Subcutaneous preadipocyte (primary cell): ENCODE measurements at places on chromosomes 2 and 18. TPM values are rescaled to one million over a fixed set of nuclear protein-coding genes. Genes with fewer than 3 reads are reported as not detected.

The SIX2 gene
- total RNA-seq = 11.4 and 11.7 TPM in 2 replicates

The MEIS1 gene
- total RNA-seq = 15.8 and 17.6 TPM in 2 replicates

The SERPINB12 gene
- total RNA-seq = not detected in 2 replicates

The KIF1A gene
- not detected in 2 replicates for total RNA-seq

The PKDCC gene
- 26.4 and 26.5 TPM in 2 replicates for total RNA-seq

The TMEM17 gene
- 1.1 and 1.2 TPM in 2 replicates for total RNA-seq

The MRO gene
- 0.37 and 0.39 TPM in 2 replicates for total RNA-seq

The PSMA8 gene
- not detected in 2 replicates for total RNA-seq

The COL4A4 gene
- under 0.01 TPM in 2 replicates for total RNA-seq

The ASPRV1 gene
- 0.20 and 0.37 TPM in 2 replicates for total RNA-seq

The NYAP2 gene
- not detected in 2 replicates for total RNA-seq

The UGT1A3 gene
- not detected in 2 replicates for total RNA-seq

The LAMA3 gene
- total RNA-seq = 3.9 and 6.6 TPM in 2 replicates

The COL3A1 gene
- 1,186 and 1,584 TPM in 2 replicates for total RNA-seq

The HRH4 gene
- total RNA-seq = under 0.01 TPM in 1 of 2 replicates, not detected in the other

The NT5C1B gene
- total RNA-seq = not detected in 2 replicates

The STRADB gene
- 35.3 and 49.5 TPM in 2 replicates for total RNA-seq

The HAT1 gene
- 35.6 and 42.2 TPM in 2 replicates for total RNA-seq

The MSTN gene
- under 0.01 TPM in 1 of 2 replicates, not detected in the other for total RNA-seq

The GIGYF2 gene
- 45.6 and 59.8 TPM in 2 replicates for total RNA-seq

The SMYD5 gene
- total RNA-seq = 21.7 and 25.6 TPM in 2 replicates

The ESCO1 gene
- total RNA-seq = 10.3 and 11.1 TPM in 2 replicates

The CFAP210 gene
- not detected in 2 replicates for total RNA-seq

The RBBP8 gene
- total RNA-seq = 31.2 and 40.5 TPM in 2 replicates

The CRYGC gene
- not detected in 2 replicates for total RNA-seq

The UBXN2A gene
- 4.8 and 9.6 TPM in 2 replicates for total RNA-seq

The UGT1A4 gene
- total RNA-seq = not detected in 2 replicates

The EIPR1 gene
- total RNA-seq = 34.2 and 34.5 TPM in 2 replicates

The R3HDM1 gene
- 10.7 and 16.2 TPM in 2 replicates for total RNA-seq

The VWA3B gene
- total RNA-seq = not detected in 2 replicates

The SLC8A1 gene
- 2.6 and 16.0 TPM in 2 replicates for total RNA-seq

The YWHAQ gene
- 348 and 438 TPM in 2 replicates for total RNA-seq

The NPPC gene
- not detected in 2 replicates for total RNA-seq

The ANKRD30BL gene
- not detected in 2 replicates for total RNA-seq

The FIGN gene
- 1.1 and 1.6 TPM in 2 replicates for total RNA-seq

The CHST9 gene
- not detected in 2 replicates for total RNA-seq

The TGFA gene
- total RNA-seq = not detected in 2 replicates

The ETAA1 gene
- total RNA-seq = 10.3 and 13.1 TPM in 2 replicates

The CHN1 gene
- 25.4 and 28.3 TPM in 2 replicates for total RNA-seq

The PARD6G gene
- 0.59 and 1.1 TPM in 2 replicates for total RNA-seq

The DSC1 gene
- total RNA-seq = not detected in 2 replicates

The SNORC gene
- 0.73 and 0.98 TPM in 2 replicates for total RNA-seq

The TXNDC2 gene
- total RNA-seq = under 0.01 TPM in 1 of 2 replicates, not detected in the other

The DLX2 gene
- total RNA-seq = 0.20 TPM in 1 of 2 replicates, not detected in the other

The SERPINB10 gene
- total RNA-seq = 0.20 TPM in 1 of 2 replicates, not detected in the other

The FABP1 gene
- total RNA-seq = not detected in 2 replicates

The CPSF3 gene
- 52.2 and 62.4 TPM in 2 replicates for total RNA-seq

The GPR35 gene
- under 0.01 and 0.20 TPM in 2 replicates for total RNA-seq

The RESP18 gene
- not detected in 2 replicates for total RNA-seq

The RNF125 gene
- total RNA-seq = 1.8 and 2.3 TPM in 2 replicates

The SERPINB5 gene
- total RNA-seq = not detected in 2 replicates
